ENCODE measurements at places on chromosomes 12 and 14.

DNA sequence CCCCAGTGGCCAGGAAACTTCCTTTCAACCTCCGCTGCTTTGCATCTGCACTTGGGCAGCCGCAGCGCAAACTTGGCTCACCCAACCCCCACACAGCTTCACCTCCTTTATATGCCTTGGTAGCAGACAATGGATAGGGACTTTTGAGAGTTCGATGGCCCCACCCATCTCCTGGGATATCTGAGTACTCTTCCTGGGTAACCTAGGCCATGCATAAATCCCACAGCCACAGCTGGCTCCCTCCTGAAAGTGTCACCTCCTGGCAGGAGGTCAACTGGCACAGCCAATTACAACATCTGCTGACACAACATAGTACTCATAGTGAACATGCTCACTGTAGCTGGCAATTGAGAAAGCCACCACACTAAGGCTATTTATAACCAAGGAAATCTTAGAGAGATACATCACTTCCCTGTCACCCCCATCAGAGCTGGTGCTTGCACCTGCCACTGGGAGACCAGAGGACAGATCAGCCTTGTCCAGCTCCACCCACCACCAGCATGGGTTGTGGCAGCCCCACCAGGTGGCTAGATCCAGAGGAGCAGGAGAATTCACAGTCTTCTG is 410.0 kb downstream of the SYT1 start:
- no peak for DNase-seq

- DNase-seq = no peak
Measured at GRCh38 chr14:63726499-63726898, 1.4 kb downstream of the SGPP1 start.

- DNase-seq = no peak
Measured at GRCh38 chr14:39085933-39086332, 17.1 kb downstream of the SEC23A start.

DNA sequence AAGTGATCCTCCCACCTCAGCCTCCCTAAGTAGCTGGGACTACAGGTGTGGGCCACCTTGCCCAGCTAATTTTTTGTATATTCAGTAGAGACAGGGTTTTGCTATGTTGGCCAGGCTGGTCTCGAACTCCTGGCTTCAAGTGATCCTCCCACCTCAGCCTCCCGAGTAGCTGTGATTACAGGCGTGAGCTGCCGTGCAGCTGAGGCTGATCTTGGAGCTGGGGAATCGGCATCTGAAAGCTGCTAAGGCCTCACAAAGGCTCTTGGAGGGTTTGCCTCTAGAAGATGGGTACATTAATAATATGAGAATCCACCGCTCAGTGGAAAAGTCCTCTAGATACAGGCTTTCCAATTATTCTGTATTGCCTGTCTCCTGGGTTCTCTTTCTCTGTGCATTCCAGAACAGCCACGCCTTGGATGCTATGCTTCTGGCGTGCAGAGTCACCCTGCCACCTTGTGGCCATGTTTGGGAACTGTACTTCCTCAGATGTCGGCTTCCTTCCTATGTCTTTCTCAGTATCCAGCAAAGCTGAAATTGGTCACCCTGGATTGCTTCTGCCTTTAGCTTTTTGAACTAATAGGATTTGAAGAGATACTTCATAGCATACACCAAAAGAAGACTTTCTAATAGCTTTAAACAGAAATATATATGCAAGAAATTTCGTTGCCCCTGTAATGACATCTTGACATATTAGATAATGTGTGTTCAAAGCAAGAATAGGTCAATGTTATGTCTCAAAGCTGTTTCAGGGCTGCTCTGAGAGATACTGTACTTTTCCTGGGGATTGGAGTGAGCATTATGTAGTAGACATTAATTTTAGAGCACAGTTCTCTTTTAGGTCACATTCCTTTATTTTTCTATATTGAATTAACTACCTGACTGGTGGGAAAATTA is 75.4 kb downstream of the SNAPC1 start:
- DNase-seq = no peak

- no peak for DNase-seq
Measured at GRCh38 chr14:55097881-55098560, 31.0 kb upstream of the LGALS3 start.

GRCh38 chr12:42299392-42300308 is 26.2 kb downstream of the ZCRB1 start:
- no peak for DNase-seq

DNA sequence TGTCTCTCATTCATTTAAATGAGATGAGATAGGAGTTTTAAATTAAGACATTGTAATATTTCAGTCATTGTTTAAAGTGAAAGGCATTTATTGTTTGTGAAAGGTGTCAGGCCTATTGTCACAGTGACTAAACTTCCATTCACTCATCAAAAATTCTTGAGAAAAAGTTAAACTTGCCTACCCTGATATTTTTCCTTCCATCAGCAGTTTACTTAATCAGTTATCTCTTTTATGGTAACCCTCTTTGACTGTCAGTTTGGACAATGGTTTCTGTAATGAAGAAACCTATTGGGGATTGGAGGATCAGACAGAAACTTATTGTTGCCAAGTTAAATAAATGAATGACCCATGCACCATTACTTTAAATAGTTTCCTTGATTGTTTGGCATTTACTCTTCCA is 241.6 kb downstream of the NUBPL start:
- DNase-seq = no peak

- DNase-seq = no peak
Measured at GRCh38 chr12:123788541-123788940, 26.4 kb downstream of the DNAH10 start.

DNA sequence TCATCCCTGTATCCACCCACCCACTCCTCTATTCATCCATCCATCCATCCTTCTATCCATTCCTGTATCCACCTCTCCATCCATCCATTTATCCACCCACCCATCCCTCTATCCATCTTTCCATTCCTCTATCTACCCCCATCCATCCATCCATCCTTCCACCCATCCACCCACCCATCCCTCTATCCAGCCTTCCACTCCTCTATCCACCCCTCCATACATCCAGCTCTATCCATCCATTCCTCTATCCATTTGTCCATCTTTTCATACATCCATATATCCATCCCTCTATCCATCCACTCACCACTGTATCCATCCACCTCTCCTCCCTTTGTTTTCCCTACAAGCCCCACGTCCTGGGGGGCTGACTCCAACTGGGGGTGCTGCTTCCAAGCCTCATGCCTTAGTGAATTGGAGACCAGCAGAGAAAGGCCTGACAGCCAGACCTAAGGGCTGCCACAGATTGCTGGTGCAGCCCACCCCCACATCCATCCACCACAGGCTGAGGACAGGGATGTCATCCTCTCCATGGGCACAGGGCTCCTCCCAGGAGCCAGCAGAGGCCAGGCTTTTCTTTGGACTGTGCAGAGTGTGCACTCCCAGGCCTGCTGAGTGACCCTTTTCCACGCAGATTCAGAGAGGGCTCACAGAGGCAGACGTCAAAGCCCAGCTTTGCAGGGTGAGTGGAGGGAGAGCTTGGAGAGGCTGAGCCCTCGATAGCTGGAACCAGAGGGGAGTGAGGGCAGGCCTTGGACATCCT is 18.9 kb upstream of the GPR132 start:
- peak; percentile 57 for DNase-seq

- DNase-seq = no peak
Measured at GRCh38 chr14:91098591-91098990, 15.3 kb upstream of the DGLUCY start.

DNA sequence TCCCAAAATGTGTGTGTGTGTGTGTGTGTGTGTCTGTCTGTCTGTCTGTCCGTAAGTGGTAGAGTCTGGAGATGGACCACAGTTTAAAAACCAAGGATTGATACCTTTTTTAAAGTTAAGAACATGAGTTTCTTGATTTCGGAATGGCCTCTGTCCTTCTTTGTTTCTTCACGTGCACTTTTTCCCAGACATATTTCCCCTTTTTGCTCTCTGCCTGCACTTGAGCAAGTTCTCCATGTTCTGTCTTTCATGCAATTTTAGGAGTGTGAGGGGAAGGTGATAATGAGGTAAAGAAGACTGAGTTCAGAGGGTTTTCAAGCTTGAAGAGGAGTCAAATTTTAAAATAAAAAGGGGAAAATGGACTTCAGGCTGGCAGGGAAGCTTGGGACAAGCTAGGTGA is 12.7 kb downstream of the OLR1 start:
- DNase-seq = no peak

DNA sequence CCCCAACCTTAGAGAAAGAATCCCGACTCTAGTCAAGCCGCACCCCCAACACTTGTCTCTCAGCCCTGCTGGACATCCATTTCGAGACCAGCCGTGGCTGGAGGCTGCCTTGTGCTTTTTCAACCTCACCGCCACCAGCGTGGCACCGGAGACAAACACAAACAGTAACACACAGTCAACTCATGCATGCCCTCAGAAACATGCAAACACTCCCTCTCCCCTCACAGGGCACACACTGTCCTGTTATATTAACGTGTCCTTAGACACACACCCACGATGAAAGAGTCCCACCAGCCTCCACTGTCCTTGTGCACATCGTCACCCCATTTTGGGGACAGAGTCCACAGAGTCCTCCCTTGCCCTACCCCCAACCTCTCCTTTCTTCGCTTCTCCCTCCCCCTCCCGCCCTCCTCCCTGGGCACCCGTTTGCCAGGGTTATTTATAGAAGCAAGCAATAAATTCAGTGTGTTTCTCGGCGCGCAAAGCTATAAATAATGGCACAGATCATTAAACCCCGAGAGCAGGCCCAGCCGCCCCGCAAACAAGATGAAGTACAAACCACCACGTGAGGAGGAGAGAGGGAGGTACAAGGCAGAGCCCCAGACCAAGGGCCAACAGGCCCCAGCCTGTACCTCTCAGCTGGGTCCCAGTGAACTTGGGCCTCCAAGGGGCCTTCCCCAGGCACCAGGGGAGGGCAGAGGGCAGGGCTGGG is 27.9 kb downstream of the SMUG1 start:
- DNase-seq = no peak

- no peak for DNase-seq
Measured at GRCh38 chr12:114864837-114865551, 181.0 kb upstream of the TBX3 start.

DNA sequence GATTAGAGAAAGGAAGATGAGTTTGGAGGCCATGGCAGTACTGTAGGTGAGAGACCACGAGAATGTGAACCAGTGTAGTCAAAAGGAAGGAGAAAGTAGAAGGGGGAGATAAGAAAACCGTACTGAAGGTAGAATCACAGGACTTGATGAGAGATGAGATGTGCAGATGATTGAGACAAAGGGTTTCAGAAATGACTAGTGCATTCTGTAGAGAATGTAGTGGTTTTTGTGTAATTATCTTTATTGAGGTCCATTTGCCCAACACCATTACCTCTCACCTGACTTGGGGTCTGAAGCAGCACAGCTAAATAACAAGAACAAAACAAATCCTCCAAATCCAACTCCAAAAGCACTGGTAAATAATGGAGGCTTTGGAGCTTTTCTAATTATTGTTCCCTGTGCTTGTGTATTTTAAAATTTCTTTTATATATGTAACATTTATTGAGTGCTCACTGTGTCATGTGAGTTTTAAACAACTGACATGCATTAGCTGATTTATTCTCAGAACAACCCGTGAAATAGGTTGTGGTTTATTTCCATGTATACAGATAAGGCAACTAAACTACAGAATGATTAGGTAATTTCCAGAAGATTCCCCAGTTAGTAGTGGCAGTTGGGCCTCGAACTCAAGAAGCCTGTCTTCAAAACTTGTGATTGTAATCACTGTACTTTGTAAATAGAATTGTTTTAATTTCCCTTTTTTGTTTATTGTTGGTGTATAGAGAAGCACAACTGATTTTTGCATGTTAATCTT is 390.0 kb downstream of the AEBP2 start:
- DNase-seq = no peak

DNA sequence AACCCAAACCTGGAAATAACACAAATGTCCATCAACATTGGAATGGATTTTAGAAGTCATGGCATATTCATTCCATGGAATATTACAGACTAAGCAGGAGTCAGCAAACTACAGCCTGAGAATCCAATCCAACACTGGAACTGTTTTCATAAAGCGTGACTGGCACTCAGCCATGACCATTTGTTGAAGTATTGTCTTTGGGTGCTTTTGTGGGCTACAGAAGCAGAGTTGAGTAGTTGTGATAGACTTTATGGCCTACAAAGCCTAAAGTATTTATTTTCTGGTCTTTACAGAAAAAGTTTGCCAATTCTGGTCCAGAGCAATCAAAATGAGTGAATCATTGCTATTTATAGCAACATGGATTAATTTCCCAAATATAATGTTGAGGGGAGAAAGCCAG is 34.5 kb upstream of the FRS2 start:
- DNase-seq = no peak

DNA sequence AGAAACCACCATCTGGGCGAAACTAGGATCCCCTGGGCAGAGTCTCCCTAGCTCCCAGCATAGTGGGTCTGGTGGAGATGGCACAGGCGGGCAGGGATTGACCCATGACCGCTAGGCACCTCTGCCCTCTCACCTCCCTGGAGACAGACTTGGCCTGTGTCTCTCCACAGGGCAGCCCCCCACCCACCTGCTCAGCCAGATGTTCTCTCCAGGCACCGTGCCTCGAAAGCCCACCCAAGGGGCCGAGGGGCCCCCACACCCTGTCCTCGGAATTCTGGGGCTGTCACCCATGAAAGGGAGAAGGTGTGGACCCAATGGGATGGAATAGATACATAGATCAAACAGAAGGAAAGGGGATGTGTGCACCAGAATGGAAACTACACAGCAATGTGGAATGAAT is 229.1 kb upstream of the RTL1 start:
- no peak for DNase-seq

- no peak for DNase-seq
Measured at GRCh38 chr12:93990832-93991803, 157.3 kb upstream of the PLXNC1 start.

- no peak for DNase-seq
Measured at GRCh38 chr12:122265476-122265875, 818 bp downstream of the VPS33A start.

DNA sequence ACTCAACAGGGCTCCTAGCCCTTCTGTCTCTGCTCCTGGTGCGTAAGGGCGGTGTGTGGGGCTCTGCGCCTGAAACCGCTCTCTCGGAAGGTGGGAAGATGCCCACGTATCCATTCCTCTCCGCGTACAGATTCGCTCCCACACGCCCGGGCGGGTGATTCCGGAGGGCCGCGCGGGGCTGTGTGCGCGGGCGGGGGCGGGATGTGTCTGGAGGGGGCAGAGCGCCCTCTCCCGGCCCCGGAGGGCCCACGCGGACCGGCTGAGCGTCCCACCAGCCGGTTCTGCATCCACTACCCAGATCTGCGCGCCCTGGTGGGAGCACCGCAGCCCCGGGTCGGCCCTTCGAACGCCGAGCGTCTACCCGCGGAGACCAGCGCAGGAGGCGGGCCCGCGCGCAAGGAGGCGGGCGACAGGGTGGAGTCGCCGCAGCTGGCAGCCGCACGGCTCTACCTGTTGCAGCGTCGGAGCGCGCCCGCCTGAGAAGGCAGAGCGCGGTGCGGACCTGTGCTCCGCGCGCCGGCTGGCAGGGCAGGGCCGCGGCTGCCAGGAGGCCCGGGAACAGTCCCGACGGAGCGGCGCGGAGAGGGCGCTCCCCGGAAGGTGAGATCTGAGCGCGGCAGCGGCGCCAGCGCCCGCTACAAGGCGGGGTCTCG is 1.4 kb upstream of the KCNK13 start:
- no peak for DNase-seq

DNA sequence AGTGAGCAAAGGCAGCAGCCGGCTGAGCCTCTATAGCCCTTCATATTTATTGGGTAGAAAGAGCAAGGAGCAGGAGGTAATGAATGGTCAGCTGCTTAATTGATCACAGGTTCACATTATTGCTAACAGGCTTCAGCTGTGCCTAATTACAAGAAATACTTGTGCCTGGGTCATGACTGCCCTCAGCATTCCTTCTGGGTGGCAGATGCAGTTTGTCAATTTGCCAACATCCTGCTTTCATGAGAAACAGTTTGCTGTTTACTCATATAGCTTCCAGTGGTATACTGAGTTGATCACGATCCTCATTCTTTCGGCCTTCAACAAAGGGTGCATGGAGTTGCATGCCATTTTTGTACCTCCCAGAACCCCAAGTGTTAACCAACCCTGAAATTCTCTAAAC is 81.0 kb upstream of the PLEKHG7 start:
- no peak for DNase-seq
